ENCODE measurements at places on chromosomes 1 and 21. TPM values are rescaled to one million over a fixed set of nuclear protein-coding genes. Genes with fewer than 3 reads are reported as not detected.

F13B gene
- 0.12 TPM for total RNA-seq

GJA8 gene
- not detected for total RNA-seq

MLLT11 gene
- total RNA-seq: 84.6 TPM

TNFAIP8L2 gene
- total RNA-seq: not detected

ENTREP3 gene
- 12.6 TPM for total RNA-seq

CDA gene
- total RNA-seq: 0.35 TPM

LCE1D gene
- not detected for total RNA-seq

C4BPA gene
- not detected for total RNA-seq

LYST gene
- total RNA-seq: 8.7 TPM

CNR2 gene
- total RNA-seq: not detected

HP1BP3 gene
- 152 TPM for total RNA-seq
